Foreskin keratinocyte (primary cell): ENCODE measurements at places on chromosomes 7 and 10.

- DNase-seq = no peak
These were observed 151.8 kb downstream of the SFMBT2 start for GRCh38 chr10:7258948-7259523.

DNA sequence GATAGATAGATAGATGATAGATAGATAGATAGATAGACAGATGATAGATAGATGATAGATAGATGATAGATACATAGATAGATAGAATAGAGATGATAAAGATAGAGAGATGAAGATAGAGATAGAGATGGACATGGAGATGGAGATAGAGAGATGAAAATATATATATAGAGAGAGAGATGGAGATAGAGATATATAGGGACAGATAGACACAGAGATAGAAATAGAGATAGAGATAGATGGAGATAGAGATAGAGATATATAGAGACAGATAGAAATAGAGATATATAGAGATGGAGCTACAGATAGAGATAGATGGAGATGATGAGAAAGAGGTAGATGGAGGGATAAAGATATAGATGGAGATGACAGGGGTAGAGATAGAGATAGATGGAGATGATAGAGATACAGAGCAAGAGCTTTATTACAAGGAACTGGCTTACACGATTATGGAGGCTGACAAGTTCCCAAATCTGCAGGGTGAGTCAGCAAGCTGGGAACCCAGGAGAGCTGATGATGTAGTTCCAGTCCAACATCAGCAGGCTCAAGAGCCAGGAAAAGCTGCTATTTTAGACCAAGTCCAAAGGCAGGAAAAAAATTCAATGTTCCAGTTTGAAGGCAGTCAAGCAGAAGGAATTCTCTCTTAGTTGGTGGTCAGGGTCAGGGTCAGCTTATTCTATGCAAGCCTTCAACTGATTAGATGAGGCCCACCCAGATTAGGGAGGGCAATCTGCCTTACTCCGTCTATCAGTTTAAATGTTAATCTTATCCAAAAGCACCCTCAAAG is 37.1 kb downstream of the CAV1 start:
- DNase-seq = peak; percentile 52

- no peak for DNase-seq
These were observed 64.5 kb downstream of the TMEM209 start for GRCh38 chr7:130140551-130141160.

- DNase-seq = no peak
These were observed 41.1 kb upstream of the RBM33 start for GRCh38 chr7:155603205-155603857.

DNA sequence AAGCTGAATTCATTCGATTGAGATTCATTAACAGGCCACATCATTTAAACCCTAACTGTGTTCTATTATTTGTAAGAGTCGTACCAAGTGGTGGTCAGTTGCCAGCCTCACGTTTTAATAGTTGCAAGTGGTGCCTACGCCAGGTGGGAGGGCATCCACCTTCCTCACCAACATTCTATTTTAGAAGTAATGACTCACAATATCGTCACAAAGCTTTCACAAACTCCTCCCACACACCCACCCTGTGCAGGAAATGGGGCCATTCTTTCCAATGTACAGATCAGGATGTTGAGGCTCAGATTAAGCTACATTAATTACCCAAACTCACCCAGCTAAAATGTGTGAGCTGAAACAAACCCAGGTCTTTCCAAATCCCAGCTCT is 77.3 kb upstream of the SAMD8 start:
- no peak for DNase-seq

- no peak for DNase-seq
These were observed 233.7 kb downstream of the PTPRN2 start for GRCh38 chr7:158353606-158354570.

GRCh38 chr10:132319853-132320653 is 11.9 kb upstream of the LRRC27 start:
- DNase-seq = peak; percentile 57

GRCh38 chr7:108613147-108613948 is 43.7 kb downstream of the DNAJB9 start:
- DNase-seq = peak; percentile 30

GRCh38 chr10:126277181-126277580 is 111.1 kb downstream of the ADAM12 start:
- no peak for DNase-seq

- no peak for DNase-seq
These were observed 41.3 kb downstream of the PHTF2 start for GRCh38 chr7:77839919-77840318.

GRCh38 chr7:16728811-16729210 is 24.7 kb upstream of the TSPAN13 start:
- no peak for DNase-seq

DNA sequence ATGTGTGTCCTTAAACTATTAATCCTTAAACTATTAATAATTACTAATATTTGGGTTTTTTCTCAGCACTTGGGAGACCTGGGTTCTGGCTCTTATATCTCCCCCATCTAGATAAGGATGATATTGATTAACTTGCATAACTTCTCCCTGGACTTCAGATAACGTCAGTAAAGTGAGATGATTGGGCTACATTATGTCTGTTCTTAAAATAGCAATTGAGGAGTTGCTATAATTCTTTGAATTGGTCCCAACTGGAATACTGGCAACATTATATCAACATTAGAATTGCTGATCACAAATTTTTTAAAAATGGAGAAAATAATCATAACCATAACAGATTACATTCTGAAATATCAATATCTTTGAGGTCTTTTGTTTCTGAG is 1.9 kb downstream of the APBB1IP start:
- DNase-seq = no peak

- no peak for DNase-seq
These were observed 184.2 kb downstream of the STK31 start for GRCh38 chr7:23893942-23894891.

- DNase-seq = no peak
These were observed 39.6 kb upstream of the SP8 start for GRCh38 chr7:20826243-20826642.

DNA sequence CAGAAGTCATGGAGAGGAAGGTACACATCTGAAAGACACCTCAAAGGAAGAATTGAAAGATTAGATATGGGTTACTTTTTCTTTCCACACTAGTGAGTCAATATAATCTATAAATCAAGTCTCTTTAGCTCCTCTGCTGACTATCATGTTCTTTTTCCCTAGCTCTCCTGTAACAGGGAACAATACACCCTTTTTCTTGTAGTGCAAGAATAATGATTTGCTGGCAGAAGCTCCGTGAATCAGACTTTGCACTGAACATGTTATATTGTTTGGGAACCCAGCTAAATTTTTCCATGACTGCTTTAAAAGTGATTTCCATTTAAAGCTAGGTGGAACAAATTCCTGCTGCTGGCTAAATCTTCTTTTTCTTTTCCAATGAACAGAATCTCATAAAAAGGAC is 756.6 kb upstream of the C7orf33 start:
- no peak for DNase-seq

GRCh38 chr10:75304741-75305390 is 69.1 kb upstream of the COMTD1 start:
- DNase-seq = no peak

- no peak for DNase-seq
These were observed 57.8 kb upstream of the LANCL2 start for GRCh38 chr7:55307123-55307916.

DNA sequence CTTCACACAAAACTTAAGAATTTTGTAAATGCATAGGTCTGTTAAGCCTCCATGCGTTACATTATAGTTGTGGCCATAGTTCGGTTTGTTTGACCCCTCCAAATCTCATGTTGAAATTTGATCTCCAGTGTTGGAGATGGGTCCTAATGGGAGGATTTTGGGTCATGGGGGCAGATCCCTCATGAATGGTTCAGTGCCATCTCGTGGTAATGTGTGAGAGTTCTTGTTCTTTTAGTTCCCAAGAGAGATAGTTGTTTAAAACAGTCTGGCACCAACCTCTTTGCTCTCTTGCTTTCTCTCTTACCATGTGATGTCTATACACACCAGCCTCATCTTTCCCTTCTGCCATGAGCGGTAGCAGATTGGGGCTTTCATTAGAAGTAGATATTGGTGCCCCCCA is 264.3 kb downstream of the TCF7L2 start:
- no peak for DNase-seq

DNA sequence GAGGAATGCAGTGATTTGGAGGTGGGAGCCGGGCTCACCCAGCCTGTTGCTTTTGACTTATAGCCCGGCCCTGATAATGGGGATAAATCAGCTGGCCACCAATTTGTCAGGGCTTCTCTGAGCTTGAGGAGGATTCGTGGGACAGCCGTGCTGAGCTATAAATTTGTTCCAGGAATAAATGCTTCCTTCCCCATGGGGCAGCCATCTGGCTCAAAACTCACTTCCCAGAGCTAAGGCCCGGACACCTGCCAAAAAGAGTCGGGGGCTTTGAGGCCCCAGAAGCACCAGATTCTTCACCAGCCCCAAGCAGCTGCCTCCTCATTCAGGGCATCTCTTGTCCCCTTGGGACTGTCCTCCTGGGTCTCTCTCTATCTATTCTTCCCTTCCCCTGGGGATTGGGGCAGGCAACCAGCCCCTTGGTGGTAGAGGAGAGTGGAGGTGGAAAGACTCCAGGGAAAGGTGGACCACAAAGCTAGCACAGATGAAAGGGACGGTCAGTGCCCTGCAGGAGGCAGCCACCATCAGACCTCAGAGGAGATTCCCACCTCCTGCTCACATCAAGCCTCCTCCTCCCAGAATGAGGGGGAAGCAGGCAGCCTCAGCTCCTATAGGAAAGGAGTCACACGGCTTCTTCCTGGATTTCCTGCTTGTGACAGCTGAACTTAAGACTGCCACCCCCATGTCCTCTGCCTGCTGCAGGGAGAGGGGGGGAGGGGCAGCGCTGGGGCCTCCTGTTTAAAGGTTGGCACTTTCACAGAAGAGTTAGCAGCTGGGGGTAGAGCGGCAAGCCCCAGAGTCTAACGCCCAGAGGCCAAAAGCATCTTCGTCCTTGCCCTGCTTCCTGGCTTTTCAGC is 44.2 kb upstream of the LRRC4 start:
- DNase-seq = no peak

DNA sequence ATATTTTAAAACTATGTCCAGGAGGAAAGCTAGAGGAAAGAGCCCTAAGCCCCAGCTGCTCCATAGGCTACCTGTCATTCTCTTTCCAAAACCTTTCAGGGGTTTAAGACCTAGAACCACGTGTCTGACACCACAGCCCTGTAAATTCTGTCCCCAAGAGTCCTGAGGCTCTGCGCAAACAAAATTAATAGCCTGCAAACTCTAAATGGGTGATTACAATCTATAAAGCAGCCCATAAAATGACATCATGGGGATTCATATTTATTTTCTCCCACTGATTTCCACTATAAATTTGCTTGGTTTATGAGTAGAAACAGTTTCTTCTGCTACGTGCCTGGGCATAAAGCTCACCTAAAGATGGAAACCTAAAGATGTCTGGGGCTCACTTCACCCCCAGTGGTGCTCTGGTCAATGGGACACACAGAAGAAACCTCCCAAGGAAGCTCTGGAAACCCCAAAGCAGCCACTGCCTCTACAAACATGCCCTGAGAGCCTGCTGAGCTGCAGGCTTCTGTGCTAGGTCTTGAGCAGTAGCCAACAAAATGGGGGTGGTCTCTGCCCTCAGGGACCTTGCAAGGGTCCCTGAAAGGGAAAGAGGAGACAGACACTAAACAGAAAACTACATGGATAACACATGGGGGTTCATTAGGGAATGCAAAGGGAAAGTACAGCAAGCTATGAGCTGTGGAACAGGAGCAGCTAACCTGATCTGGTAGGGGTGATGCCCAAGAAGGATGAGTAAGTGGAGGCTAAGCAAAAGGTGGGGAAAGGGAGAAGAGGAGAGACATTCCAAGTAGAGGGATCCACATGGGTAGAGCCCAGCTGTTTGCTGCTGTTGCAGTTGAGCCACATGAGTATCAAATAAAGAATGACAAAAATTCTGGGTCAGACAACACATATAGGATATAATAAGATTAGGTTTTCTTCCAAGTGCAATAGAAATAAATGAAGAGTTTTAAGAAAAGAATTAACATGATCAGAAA is 331.7 kb downstream of the KCNMA1 start:
- DNase-seq = peak; percentile 38

DNA sequence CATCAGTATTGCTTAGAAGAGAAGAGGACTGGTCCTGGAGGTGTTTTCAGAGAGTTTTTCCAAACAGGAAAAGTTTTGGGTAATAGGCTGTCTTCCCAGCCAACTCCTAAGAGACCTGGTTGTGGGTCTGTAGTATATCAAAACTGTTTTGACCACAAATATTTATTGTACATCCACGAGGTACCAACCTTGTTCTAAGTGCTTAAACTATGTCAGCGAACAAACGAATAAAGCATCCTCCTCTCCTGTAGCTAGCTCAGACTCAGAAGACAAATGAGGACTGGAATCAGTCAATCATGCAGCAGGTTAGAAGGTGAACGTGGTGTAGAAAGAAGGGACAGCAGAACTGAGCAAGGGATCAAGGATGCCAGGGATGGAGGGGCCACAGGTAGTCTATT is 61.6 kb upstream of the MKI67 start:
- DNase-seq = no peak

GRCh38 chr10:112265745-112266144 is 17.5 kb upstream of the TECTB start:
- DNase-seq = no peak

DNA sequence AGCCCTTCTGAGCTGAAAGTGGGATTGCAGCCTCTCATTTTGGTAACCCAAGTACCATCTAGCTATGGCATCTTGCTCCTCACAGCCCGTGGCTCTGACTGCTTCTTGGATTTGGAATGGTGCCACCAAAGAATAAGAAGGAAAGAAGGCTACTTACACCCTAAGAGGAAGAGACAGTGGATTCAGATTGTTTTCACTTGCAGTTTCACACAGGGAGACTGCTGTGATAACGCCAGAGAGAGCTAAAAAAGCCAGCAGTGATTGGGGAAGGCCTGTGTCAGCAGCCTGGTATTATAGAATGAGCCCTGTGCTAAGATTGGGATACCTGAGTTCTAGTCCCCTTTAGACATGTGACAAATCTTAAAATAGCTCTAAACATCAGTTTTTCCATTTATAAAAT is 3.6 kb upstream of the LRRC4 start:
- no peak for DNase-seq

DNA sequence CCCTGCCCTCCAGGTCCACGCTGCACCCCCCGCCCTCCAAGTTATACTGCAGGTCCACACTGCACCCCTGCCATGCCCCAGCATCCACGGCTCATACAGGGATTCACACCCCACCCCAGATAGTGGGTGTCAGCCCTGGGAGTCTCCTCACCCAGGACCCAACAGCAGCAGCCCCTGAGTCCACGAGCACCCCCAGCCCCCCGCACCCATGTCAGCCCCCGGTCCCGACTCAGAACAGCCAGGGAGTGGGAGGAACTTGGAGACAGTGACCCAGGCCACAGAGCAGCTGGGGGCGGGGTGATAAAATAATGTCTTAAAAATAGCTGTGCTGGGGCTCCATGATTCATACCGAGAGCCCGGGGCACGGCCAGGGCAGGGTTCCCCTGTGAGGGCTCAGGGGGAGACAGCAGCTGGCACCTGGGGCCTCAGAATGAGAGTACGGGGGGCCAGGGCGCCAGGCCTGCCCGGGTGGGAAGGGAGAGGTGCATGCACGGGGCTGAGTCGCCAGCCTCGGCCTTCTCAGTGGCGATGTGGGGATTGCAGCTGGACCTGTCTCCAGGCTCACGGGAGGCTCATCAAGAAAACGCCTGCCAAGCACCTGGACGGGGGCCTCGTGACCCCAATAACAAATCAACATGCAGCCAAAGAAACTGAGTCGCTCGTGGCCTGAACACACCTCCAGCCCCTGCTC is 29.8 kb downstream of the ADAP1 start:
- no peak for DNase-seq
